ENCODE measurements at places on chromosomes 1 and 21. TPM values are rescaled to one million over a fixed set of nuclear protein-coding genes. Genes with fewer than 3 reads are reported as not detected.

The BMP8B gene
- polyA plus RNA-seq, result 0.08 TPM

The NASP gene
- 54.6 TPM for polyA plus RNA-seq

The IL19 gene
- not detected for polyA plus RNA-seq

DNA sequence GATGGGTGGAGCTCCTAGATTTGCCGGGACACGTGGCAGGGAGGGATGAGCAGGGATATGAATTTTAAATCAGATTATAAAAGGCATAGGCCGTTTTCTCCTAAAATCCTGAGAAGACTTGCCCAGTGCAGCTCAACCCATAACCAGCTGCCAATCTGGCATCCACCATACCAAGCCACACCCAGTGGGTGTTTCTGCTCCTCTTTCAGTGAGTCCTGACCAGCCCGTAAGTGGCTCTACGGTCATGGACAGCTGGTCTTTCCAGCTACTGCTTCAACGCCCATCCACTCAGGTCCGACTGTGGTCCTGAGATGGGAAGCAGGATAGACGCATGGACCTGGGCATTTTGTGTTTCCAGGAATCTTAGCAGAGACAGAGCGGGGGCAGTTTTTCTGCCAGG, 107.2 kb downstream of the LAMC2 start:
- DNase-seq, result no peak

GRCh38 chr1:89761338-89761737, 59.5 kb upstream of the LRRC8D start:
- no peak for DNase-seq
